Mesothelial cell of epicardium (in vitro differentiated cells): ENCODE measurements at places on chromosomes 3 and 15. TPM values are rescaled to one million over a fixed set of nuclear protein-coding genes. Genes with fewer than 3 reads are reported as not detected.

DNA sequence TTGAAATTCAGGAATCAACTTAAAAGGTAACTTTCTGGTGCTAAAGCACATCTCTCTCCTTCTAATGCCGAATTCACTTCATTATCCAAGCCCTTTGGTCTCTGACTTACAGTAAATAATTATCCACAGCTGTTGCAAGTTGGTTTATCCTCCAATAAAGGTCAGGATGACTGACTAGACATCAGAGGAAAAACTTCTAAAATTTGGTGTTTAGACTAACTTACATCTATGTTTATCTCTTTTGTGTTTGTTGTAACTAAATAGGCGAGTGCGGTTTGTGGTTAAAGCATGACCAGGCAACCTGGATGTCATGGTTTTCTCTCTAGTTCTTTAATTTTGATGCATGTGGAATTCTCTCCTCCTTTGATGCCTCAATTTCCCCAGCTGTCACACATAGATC, 237.4 kb upstream of the LRTM1 start:
- H3K27me3 ChIP-seq = no peaks in the 10 kb centered on the region
- no peaks in the 10 kb centered on the region for H3K36me3 ChIP-seq

DNA sequence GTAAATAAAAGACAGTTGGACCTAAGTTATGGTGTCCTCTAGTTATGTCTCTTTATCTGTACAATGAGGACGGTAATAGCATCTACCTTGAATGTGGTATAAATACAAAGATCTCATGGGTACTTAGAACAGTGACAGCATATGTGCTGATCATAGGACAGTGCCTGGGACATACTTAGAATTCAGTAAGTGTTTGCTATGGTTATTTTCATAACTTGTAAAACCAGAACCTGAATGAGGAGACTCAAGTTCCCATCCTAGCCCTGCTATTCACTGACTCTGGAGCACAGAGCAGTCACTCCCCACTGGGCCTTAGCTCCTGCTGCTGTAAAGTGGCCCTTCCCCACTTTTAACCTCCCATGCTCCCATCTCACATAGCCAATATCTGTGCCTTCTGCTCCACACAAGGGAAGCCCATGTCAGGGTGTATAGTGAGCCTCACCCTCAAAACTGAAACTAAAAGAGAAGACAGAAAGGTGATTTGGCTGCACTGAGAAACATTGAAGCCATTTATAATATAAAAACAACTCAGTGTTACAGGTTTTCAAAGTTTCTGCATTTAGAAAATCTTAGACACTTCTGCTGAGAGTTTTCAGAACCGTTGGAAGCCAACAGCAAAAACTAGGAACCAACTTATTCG, 225.4 kb upstream of the UBE2E2 start:
- no peak overlapping the region for H3K4me3 ChIP-seq
- H3K36me3 ChIP-seq = no peaks in the 10 kb centered on the region
- H3K27me3 ChIP-seq = peaks cover 5% of the 10 kb centered on the region
- peaks cover 13% of the 10 kb centered on the region for H3K4me1 ChIP-seq
- H3K27ac ChIP-seq = no peak overlapping the region

DNA sequence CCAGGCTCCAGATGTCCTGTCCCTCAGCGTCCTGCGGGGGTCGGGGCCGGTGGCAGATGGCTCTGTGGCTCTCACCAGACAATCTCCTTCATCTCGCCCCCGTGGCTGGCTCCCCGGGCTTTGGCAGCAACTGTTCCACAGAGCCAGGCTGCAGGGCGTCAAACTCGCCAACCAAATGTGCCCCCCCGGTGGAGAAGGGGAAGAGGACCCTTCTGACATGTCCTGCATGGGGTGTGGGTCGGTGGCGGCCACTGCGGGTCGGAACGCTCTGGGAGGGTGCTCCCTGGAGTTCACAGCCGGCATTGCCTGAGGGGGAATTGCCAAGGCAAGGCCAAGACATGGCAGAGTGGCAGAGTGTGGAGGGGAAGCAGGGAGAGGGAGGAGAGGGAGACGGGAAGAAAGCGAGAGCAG, 36.0 kb downstream of the BDH1 start:
- DNase-seq = no peak
- H3K4me1 ChIP-seq = peaks cover 4% of the 10 kb centered on the region
- H3K27ac ChIP-seq = no peak overlapping the region
- no peaks in the 10 kb centered on the region for H3K36me3 ChIP-seq
- no peaks in the 10 kb centered on the region for H3K27me3 ChIP-seq

- no peak for DNase-seq
- H3K27me3 ChIP-seq = no peaks in the 10 kb centered on the region
- H3K27ac ChIP-seq = peak overlapping the region; percentile 1
- H3K4me3 ChIP-seq = no peak overlapping the region
- H3K4me1 ChIP-seq = peaks cover 53% of the 10 kb centered on the region
These were observed 548.0 kb upstream of the CCDC54 start for GRCh38 chr3:106829206-106829605.

DNA sequence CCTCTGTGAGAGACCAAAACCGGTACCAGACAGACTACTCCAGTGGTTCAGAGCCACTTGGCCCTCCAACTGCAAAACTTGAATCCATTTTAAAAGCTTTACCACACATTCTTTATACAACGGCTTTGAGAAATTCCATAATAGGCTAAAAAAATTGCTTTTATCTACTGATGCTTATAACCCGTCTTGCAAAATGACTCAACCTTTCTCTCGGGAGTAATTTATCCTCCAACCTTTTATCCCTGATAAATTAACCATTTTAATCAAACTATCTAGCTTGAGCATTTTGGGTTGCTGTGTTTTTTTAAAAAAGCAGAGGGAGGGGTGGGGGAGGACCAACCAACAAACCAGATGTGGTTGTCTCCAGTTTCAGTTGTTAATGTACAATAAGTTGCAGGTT, 275.7 kb upstream of the LRTM1 start:
- no peaks in the 10 kb centered on the region for H3K27me3 ChIP-seq
- no peak overlapping the region for H3K4me3 ChIP-seq
- H3K4me1 ChIP-seq = peaks cover 25% of the 10 kb centered on the region
- H3K27ac ChIP-seq = peak overlapping the region; percentile 74

DNA sequence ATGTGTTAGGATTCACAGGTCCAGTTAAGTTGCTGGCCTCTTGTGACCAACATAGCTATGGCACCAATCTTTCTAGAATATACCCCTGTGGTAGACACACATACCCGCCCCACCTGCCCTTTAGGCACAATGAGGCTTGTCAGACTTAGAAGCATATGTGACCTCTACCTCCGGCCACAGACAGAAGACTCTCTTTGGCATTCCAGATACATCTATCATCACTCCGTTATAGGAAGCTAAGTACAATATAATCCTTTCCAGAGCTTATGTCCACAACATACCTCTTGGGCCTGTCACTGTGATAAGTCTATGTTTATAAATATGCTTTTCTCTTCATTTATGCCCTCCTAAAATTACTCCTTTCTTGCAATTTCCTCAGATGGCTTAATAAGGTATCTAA, 39.8 kb downstream of the CD47 start:
- no peaks in the 10 kb centered on the region for H3K27me3 ChIP-seq
- H3K36me3 ChIP-seq = peaks cover 44% of the 10 kb centered on the region
- no peak overlapping the region for H3K4me3 ChIP-seq
- no peak overlapping the region for H3K27ac ChIP-seq
- peaks cover 4% of the 10 kb centered on the region for H3K4me1 ChIP-seq
- DNase-seq = no peak

GRCh38 chr3:5212628-5213573, 25.4 kb downstream of the EDEM1 start:
- no peak for DNase-seq
- no peak overlapping the region for H3K27ac ChIP-seq
- H3K36me3 ChIP-seq = peaks cover 48% of the 10 kb centered on the region
- no peaks in the 10 kb centered on the region for H3K4me1 ChIP-seq
- H3K4me3 ChIP-seq = no peak overlapping the region
- no peaks in the 10 kb centered on the region for H3K27me3 ChIP-seq

DNA sequence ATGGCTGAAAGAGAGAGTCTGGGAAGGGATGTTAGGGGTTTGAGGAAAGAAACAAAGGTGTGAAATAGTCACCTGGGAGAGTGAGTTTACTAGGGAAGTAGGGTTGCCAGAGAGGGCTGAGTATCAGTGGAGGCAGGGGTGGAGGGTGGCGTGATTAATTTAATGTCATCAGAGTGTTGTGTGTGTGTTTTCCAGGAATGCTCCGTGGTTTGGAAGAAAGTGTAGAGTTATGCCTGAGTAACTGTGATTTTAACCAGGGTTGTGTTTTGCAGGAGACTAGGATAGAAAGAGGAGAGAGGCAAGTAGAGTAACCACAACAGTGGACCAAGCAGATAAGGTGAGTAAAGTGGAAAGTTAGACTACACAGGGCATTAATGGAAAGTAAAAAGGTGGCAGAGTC, 27.2 kb downstream of the PLD1 start:
- H3K36me3 ChIP-seq = peaks cover 8% of the 10 kb centered on the region
- H3K4me3 ChIP-seq = no peak overlapping the region
- peaks cover 2% of the 10 kb centered on the region for H3K4me1 ChIP-seq
- H3K27me3 ChIP-seq = no peaks in the 10 kb centered on the region

- H3K4me3 ChIP-seq = no peak overlapping the region
- peaks cover 10% of the 10 kb centered on the region for H3K4me1 ChIP-seq
- DNase-seq = no peak
- H3K27ac ChIP-seq = no peak overlapping the region
- no peaks in the 10 kb centered on the region for H3K27me3 ChIP-seq
- peaks cover 16% of the 10 kb centered on the region for H3K36me3 ChIP-seq
These were observed 22.6 kb downstream of the PDHB start for GRCh38 chr3:58411036-58411435.

GRCh38 chr3:31876331-31876730, 104.7 kb downstream of the OSBPL10 start:
- H3K27me3 ChIP-seq = no peaks in the 10 kb centered on the region
- H3K36me3 ChIP-seq = no peaks in the 10 kb centered on the region
- H3K27ac ChIP-seq = no peak overlapping the region
- H3K4me3 ChIP-seq = no peak overlapping the region

GRCh38 chr15:50800715-50801114, 35.2 kb upstream of the SPPL2A start:
- no peaks in the 10 kb centered on the region for H3K36me3 ChIP-seq
- DNase-seq = no peak
- no peaks in the 10 kb centered on the region for H3K27me3 ChIP-seq

- H3K27me3 ChIP-seq = no peaks in the 10 kb centered on the region
- H3K4me3 ChIP-seq = no peak overlapping the region
- H3K36me3 ChIP-seq = peaks cover 3% of the 10 kb centered on the region
These were observed 78.4 kb downstream of the PLSCR2 start for GRCh38 chr3:146390957-146391356.

DNA sequence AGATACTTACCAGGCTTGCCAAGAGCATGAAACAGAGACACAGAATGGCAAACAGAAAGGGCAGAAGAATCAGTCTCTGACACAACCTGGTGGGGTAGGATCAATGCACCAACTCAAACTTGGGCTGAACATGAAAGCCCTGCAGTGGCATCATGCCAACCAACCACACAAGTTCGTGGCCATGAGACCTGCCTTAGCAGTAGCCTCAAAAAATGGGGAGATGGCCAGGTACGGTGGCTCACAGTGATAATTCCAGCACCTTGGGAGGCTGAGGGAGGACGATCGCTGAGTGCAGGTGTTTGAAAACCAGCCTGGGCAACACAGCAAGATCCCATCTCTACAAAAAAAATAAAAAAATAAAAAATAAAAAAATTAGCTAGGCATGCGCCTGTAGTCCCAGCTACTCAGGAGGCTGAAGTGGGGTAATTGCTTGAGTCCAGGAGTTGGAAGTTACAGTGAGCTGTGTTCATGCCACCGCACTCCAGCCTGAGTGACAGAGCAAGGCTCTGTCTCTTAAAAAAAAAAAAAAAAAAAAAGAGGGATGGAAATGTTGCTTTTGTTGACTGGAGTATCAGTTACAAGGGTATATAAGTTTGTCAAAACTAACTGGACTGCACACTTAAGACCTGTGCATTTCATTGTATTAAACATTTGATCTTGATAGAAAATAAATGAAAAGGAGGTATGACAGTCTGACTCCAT, 93.4 kb downstream of the XXYLT1 start:
- H3K36me3 ChIP-seq = peaks cover 12% of the 10 kb centered on the region
- H3K27ac ChIP-seq = no peak overlapping the region
- DNase-seq = no peak
- H3K27me3 ChIP-seq = no peaks in the 10 kb centered on the region
- H3K4me3 ChIP-seq = no peak overlapping the region
- peaks cover 35% of the 10 kb centered on the region for H3K4me1 ChIP-seq

GRCh38 chr15:74988007-74988800, 7.2 kb upstream of the SCAMP5 start:
- DNase-seq = peak; percentile 43
- no peak overlapping the region for H3K27ac ChIP-seq
- H3K36me3 ChIP-seq = no peaks in the 10 kb centered on the region
- no peaks in the 10 kb centered on the region for H3K4me1 ChIP-seq
- no peak overlapping the region for H3K4me3 ChIP-seq
- peaks cover 63% of the 10 kb centered on the region for H3K27me3 ChIP-seq

DNA sequence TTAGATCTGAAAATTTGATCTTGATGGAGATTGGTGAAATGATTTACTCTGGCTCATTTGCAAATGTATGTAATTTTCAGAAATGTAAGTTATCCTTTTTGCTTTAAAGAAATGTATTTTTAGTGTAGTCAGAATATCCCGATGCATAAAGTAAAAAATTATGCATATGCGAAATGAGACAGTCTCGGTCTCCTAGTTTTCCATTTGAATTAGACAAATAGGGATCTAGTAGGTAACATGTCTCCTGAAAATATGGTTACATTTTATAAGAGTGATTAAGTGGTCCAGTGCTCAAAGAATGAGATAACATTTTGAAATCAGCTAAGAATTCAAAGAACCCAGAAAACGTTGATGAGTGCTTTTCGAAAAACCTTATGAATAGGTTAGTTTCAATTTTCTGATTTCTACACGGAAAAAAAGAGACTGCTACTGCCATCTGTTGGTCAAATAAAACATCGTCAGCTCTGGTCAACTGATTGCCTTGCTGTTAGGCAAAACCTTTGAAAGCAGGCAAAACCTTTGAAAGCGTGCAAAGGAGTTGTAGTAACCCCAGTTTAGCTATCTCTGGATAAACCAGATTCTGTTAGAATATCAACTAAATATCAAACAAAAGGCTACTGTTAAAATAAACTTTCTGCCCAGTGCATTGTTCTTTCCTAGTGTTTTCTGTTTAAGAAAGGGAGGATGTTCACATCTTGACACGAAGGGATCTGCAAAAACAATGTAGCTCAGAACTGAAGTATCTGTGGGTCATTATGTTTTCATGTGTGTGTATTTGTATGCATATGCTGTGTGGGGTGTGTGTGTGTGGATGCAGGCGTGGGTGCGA, 59.3 kb upstream of the CHMP2B start:
- peaks cover 22% of the 10 kb centered on the region for H3K27me3 ChIP-seq
- peaks cover 3% of the 10 kb centered on the region for H3K36me3 ChIP-seq
- H3K27ac ChIP-seq = no peak overlapping the region
- peaks cover 12% of the 10 kb centered on the region for H3K4me1 ChIP-seq
- H3K4me3 ChIP-seq = peak overlapping the region; percentile 35

ANKUB1 gene
- 0.13 to 0.34 TPM in 2 of 3 replicates, not detected in the other for total RNA-seq

CNOT10 gene
- total RNA-seq = 42.9 to 48.7 TPM (median 46.8 TPM) in 3 replicates

PRSS50 gene
- 4.4 to 4.8 TPM (median 4.5 TPM) in 3 replicates for total RNA-seq

WDR82 gene
- total RNA-seq = 99.0 to 105 TPM (median 101 TPM) in 3 replicates

ROBO2 gene
- 82.3 to 90.3 TPM (median 82.4 TPM) in 3 replicates for total RNA-seq

RBMS3 gene
- total RNA-seq = 42.5 to 46.3 TPM (median 45.4 TPM) in 3 replicates

SLC28A2 gene
- total RNA-seq = not detected in 3 replicates

STRA6 gene
- total RNA-seq = 101 to 114 TPM (median 111 TPM) in 3 replicates

BNC1 gene
- 49.5 to 54.0 TPM (median 50.9 TPM) in 3 replicates for total RNA-seq

TMEM207 gene
- total RNA-seq = not detected in 3 replicates
